ENCODE measurements at places on chromosomes 11 and 22.
A peak's percentile ranks its signal among the peaks of the same experiment; 100 is the strongest.

DNA sequence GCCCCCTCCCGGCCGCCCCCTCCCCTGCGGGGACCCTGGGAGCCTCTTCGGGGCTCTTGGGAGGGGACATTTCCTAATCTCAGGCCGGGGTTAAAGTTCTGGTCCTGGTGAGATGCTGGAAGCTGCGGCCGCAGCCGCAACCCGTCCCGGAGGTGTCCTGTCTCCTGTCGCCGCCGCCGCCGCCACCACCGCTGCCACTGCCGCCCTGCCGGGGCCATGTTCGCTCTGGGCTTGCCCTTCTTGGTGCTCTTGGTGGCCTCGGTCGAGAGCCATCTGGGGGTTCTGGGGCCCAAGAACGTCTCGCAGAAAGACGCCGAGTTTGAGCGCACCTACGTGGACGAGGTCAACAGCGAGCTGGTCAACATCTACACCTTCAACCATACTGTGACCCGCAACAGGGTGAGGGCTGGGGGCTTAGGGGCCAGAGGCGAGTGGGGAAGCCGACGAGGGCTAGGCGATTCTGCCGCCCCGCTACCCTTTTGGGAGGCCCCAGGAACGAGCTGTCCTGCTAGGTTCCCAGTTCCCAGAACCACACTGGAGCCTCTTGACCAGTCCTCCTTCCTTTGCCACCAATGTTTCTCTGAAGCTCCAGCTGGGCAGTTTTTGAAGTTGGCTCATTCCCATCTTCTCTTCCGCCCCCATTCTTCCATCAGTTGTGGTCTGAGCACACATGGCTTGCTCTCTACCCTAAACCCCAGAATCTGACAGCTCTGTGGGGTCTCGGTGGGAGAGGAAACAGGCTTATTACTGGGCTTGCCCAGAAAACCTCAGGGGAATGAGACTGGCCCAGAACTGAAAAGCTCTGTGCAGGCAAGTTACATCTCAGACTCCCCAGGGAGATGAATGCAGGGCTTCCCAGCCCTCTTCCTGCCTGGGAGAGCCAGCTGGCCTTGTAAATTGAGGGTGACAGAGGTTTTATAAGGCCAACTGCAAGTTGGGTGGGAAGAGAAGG lies 781 bp downstream of the SIDT2 start:
- no peak for DNase-seq

DNA sequence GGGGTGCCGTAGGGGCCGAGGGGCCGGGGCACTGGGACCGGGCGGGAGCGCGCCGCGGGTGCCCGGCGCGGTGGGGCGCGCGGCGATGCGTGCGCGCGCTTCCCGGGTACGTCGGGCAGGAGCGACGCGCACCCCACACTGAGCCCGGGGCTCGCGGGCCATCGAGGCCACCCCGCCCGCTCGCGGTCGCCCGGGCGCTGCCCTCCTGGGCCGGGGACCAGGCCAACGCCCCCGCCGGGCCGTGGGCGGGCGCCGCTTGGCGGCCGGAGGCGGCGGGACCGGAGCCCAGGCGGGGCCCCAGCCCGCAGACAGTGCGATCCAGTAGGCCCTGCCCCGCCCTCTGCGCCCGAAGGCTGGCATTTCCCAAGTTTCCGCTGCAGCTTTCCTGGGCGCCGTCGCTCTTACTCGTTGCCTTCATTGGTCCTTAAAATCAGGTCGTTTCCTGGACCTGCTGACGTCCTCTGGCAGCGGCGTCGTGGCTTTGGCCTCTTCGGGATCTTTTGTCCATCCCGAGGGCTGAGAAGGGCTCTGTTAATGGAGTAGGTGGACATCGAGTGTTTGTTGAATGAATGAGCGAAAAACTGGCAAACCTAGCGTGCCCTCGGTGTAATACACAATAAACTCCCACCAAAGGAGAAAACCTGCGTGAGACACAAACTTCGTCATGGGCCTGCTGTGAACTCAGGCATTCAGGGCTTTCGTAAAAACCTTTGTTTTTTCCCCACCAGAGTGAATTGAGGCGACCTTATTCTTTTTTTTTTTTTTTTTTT lies 638 bp downstream of the PARVA start:
- DNase-seq: peak; percentile 93

GRCh38 chr11:132719684-132720083 lies 812.6 kb downstream of the OPCML start:
- no peak for DNase-seq

DNA sequence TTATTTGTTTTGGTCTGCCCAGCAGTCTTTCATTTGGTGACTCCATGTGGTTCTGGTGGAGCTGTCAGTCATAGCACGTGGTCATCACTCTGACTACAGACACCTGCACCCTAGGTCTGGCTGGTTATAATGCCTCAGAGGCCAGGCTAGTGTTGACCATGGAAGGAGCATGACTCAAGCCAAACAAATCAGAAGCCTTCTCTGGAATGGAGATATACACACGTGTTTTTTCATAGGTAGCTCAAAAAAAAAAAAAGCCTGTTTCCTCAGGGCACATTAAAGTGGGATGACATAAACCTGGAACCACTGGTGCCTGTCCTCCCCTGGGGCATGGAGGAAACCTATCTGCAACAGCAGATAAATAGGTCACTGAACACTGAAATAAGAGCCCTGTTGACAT lies 8.1 kb upstream of the PLAAT3 start:
- DNase-seq: no peak

GRCh38 chr11:98130117-98130625 lies 890.6 kb upstream of the CNTN5 start:
- no peak for DNase-seq

DNA sequence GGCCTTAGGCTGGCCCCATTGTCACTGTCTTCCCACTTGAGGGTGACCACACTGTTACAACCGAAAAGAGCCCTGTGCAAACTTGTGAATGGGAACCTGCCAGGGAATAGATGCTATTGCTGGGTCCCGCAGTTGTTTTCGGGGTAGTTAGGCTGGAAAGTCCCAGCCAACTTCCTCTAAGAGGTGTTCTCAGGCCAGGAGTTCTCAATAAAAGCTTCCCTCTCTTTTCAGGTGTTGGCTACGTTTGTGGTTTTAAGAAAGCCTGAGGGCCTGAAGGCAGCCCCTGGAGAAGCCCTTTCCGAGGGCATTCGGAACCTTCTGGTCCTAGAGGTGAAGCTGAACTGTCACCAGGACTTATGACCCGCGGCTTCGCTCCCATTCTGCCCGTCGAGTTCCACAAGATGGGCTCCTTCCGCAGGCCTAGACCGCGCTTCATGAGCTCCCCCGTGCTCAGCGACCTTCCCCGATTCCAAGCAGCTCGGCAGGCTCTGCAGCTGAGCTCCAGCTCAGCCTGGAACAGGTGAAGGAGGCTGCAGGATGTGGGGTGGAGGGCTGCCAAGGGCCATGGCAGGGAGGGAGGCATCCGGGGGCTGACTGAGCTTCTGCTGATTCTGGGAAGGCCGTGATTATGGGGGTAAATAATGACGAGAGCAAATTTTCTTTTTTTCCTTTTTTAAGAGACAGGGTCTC lies 104.8 kb downstream of the PRR5L start:
- no peak for DNase-seq

GRCh38 chr11:130640526-130640925 lies 192.1 kb downstream of the ADAMTS15 start:
- DNase-seq: no peak

GRCh38 chr11:35281169-35281688 lies 138.1 kb downstream of the SLC1A2 start:
- DNase-seq: no peak

GRCh38 chr22:17705546-17705945 lies 67.0 kb downstream of the BCL2L13 start:
- no peak for DNase-seq

DNA sequence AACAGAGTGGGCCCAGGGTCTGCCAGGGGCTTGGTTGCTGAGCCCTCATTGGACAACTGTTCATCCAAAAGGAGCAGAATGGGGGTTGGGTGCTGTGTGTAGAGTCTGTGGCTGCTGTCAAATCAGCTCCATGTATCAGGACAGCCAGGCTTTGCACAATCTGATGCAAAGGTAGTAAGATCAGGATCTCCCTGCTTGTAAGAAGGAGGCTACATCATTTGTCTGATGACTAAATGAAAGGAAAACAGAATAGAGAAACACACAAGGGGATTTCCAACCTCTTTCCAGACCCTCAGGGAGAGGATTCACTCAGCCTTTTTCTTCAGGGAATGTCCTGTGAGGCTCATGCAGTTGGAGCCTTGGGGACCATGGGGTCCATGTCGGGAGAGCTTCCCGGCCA lies 7.2 kb downstream of the MICAL2 start:
- no peak for DNase-seq

DNA sequence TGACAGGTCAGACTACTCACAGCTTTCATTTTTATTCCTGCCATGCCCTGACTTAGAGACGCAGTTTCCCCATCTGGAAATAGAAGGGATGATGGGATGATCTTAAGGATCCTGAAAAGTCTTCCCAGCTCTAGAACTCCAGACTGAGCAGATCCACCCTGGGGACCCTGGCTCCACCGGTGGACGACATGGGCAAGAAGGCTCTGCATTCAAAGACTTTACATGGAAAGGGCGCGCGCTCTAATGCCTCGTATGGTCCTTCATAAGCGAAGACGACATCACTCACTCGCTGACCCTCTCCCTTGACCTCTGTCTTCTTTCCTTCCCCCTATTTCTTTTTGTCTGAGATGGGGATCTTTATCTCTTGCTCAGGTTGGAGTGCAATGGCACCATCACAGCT lies 24.4 kb upstream of the PHF21B start:
- DNase-seq: no peak

DNA sequence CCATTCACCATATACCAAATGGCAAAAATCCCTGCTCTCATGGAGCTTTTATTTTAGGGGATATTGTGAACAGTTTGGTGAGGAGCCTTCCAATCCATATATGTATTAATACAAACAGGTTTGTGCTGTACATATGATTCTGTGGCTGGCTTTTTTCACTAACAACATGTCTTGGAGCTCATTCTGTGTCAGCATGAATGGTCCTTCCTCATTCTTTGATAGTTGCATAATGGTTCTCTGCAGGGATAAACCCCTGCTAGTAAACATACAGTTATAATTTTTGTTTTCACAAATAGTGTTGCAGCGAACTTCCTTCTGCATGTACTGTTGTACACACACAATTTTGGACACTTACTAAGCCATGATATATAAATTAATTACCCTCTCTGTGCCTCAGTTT lies 8.3 kb downstream of the PRR5L start:
- no peak for DNase-seq

DNA sequence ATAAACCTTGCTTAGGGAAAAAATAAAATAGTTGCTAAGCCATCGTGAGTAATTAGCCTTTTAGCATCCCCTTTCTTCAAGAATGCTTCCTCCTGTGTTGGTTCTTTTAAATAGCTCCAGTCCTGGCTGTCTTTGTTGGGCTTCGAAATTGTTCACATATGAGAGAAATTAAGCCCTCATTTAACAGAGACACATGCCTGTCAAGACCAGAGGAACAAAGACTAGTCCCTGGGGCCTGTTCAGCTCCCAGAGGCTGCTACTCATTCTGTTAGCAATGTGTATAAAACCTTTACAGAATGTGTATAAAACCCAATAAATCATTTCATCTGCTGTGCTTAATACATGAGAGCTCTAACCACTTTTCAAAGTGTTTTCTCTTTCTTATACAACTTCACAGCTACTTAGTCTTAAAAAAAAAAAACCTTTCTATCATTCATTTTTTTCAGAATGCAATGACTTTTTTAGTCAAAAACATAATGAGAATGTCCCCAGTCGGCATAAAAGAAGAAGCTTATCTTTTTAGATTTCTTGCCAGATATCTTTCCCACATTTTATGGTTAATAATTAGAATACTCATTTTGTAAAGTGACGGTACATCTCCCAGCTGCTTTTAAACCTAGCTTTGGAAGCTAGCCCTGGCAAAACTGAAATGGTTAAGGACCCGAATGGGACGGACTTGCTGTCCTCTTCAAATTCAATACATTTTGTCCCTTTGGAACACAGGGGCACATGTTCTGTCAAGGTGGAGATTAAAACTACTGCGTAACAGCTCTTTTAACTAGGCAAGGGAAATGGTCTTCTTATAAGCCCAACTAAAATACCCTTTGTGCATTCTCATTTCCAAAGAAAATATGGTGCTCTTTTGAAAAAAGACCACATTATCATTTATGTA lies 186.1 kb downstream of the SOX6 start:
- peak; percentile 28 for DNase-seq

GRCh38 chr11:105491394-105491793 lies 118.5 kb upstream of the GRIA4 start:
- no peak for DNase-seq

GRCh38 chr11:80379620-80380278 lies 938.9 kb upstream of the TENM4 start:
- peak; percentile 20 for DNase-seq

- no peak for DNase-seq
Observed at GRCh38 chr11:2704896-2705606, 5.3 kb upstream of the KCNQ1OT1 start.

GRCh38 chr22:17235861-17236260 lies 16.6 kb upstream of the ADA2 start:
- DNase-seq: no peak

DNA sequence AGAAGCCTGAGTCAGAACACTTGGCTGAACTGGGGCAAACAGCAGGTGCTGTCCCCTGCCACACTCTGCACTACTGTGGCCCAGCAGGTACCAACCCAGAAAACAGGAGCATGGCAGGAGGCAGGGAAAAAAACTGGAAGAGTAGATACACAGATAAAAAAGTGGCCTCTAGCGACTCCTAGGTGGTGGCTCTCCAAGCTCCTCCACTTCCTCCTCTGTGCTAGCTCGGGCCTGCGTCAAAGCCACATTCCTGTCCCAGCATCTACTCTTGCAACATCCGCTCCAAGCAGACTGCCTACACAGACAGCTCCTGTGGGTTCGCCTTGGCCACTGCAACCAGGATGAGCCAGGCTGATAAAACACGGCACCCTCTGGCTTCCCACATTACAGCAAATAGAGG lies 6.9 kb downstream of the OR8B12 start:
- peak; percentile 85 for DNase-seq

DNA sequence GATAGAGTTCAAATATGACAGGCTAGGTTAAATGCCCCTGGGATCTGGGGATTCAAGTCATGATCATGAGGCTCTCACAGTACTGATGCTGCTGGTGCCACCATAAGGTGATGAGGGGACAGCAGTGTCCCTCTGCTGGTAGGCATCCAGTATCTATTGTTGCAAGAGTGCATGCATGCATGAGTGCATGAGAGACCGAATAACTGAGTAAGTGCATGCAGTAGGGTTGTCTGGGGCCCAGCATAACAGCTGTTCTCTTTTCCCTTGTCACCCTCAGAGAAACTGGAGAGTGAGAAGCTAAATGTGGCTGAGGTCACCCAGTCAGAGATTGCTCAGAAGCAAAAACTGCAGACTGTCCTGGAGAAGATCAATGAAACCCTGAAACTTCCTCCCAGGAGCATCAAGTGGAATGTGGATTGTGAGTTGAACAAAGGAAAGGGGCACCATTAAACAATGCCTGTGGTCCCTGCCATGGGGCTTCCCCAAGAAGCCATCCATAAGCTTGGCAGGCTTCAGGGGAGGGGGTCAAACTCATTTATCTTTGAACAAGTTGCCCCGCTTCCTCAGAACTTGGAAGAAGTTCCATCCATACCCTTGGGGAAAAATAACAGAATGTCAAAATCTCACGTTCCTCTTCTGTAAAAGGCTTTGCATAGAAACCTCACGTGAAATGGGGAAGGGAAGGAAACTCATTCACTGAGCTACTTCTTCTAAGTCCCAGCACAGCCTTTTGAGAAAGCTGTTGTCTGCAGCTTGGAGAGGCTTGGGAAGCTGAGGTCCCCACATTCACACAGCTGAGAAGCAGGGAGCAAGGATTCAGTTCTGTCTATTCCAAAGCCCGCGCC lies 119.0 kb downstream of the PARVA start:
- DNase-seq: peak; percentile 27

Measured in GM23338 (cell line).